ENCODE measurements at places on chromosomes 4 and X. TPM values are rescaled to one million over a fixed set of nuclear protein-coding genes. Genes with fewer than 3 reads are reported as not detected.

The GAGE10 gene
- total RNA-seq, result not detected

The CENPE gene
- 29.8 TPM for total RNA-seq

The FOXP3 gene
- total RNA-seq, result 14.2 TPM

The SYP gene
- total RNA-seq, result 5.3 TPM

The REELD1 gene
- not detected for total RNA-seq

The TMEM154 gene
- total RNA-seq, result 9.0 TPM

The HMX1 gene
- not detected for total RNA-seq

The ITGB1BP2 gene
- 7.3 TPM for total RNA-seq

The SCML2 gene
- total RNA-seq, result 2.9 TPM

The JCHAIN gene
- total RNA-seq, result not detected

The HPSE gene
- total RNA-seq, result 17.7 TPM

The CSAG1 gene
- not detected for total RNA-seq

The C1QTNF7 gene
- not detected for total RNA-seq

The LRIT3 gene
- 0.09 TPM for total RNA-seq

The APLN gene
- 0.66 TPM for total RNA-seq

The BEND2 gene
- total RNA-seq, result not detected

The MFAP3L gene
- total RNA-seq, result 0.12 TPM

Measured in activated CD4-positive, alpha-beta T cell treated with anti-CD3 and anti-CD28 coated beads, Interleukin-2, amount 10 ng/mL, durations not matched to agents 24 days and 14 days (primary cell).